ENCODE measurements at places on chromosomes 4 and X.
A peak's percentile ranks its signal among the peaks of the same experiment; 100 is the strongest.

GRCh38 chrX:11764602-11765067 lies 6.6 kb downstream of the MSL3 start:
- no peak for DNase-seq

DNA sequence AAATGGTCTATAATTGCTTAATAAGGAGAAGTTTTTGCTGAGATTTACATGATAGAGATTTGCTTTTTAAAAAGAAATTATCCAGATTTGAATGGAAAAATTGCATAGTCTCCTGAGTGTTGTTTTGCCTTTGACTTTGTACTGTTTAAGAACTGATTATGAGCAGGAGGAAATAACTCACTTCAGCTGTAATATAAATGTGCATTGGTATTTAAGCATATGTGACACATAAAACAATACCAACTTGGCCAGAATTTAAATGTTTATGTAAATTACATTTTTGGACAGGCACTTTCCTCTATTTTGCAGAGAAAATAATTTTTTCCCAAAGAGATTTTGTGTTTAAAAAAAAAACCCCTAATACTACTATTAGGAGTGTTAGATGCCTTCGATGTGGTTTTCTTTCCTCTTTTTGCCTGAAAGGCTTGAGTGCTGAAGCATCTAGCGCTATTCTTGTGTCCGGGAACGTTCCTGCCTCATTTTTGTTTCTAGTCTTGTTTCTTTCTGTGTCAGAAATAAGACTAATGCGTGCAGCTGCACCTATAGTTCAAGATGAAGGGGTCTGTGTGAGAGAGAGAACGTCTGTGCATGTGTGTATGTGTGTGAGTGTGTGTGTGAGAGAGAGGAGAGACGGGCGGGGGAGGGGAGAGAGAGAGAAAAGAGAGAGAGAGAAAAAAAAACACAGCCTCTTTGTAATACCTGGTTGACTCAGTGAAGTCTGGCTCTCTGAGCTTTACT lies 60.8 kb downstream of the TBL1X start:
- no peak for DNase-seq

DNA sequence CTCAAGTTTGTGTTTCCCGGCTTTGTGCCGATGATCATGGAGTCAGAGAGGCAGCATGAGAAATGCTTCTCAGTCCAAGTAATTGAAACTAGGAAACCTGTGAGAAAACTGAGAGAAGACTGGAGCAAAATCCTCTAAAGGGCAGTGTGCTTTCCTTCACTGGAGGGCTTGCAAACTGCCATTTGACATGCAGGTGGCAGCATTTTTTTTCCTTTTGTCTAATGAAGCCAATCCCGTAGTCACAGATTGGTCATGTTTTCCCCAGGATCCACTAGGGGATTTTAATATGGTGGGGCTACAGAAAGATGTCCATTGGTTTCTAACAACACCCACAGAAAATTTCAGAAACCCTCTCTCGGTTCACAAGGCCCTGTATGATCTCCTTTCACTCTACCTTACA lies 117.4 kb upstream of the NUDT10 start:
- DNase-seq: no peak

DNA sequence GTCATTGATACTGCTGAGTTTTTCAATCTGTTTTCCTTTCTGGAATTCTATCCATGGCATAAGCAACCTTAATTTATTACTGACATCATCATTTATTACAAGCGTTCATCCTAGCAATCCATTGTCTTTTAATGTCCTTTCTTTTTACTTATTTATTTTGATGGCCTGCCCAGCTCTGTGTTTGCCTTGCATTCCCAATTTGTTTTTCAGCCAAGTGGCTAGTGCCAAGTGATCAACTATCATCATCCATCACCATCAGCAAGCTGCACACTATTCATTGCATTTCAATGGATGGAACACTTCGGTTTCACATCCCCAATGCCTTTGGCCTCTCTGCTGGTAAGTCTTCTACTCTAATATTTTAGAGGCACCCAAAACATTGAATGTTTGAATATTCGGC lies 831.7 kb upstream of the EPHA5 start:
- no peak for DNase-seq

DNA sequence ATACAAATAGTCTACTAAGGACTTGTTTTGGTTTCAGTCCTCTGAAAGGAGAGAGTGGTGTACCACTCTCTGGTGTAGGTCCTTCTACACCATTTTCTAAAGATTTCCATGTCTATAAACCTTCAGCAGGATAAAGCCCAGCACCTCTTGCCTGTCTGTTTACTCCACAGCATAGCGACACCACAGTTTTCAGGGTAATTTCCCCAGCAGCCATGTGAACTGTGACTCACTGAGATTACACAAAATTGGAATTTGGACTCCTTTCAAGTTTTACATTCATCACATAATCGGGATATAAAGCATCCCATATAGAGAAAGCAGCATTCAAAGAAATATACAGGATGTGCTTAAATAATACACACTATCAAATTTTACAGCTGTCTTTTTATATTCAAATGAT lies 229.6 kb downstream of the PRDM5 start:
- no peak for DNase-seq

DNA sequence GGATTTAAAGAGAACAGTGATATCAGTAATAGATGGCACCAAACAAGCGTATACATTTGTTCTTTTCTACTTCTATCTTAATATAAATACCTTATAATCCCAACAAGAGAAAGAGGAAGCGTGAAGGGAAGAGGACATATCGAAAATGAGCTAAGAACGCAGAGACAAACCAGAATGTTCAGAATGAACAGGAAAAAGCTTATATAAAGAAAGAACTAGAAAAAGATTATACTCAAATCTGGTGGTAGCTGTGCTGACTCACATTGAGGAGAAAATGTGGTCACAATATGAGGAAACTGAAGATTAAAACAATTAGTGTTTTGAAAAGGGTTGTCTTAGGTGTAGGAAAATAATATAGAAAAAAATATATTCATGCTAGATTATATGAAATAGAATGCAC lies 2.0 kb upstream of the GPR34 start:
- no peak for DNase-seq

DNA sequence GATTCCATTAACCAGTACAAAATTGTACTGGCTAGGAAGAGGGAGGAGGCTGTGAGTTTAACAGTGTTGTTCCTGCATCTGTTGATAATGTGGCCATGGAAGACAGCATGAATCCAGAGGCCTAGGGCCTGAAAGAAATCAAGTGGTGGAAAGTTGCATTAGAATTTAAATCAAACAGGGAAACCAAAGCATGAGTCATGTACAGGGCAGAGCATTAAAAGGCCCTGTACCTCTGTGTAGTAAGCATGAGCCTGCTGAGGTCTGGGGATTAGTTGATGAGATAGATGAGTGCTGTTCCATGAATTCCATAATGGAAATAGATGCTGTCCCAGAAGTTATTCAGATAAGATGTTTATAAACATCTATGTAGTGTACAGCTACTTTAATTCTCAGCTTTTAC lies 58.3 kb downstream of the MID1IP1 start:
- DNase-seq: no peak

DNA sequence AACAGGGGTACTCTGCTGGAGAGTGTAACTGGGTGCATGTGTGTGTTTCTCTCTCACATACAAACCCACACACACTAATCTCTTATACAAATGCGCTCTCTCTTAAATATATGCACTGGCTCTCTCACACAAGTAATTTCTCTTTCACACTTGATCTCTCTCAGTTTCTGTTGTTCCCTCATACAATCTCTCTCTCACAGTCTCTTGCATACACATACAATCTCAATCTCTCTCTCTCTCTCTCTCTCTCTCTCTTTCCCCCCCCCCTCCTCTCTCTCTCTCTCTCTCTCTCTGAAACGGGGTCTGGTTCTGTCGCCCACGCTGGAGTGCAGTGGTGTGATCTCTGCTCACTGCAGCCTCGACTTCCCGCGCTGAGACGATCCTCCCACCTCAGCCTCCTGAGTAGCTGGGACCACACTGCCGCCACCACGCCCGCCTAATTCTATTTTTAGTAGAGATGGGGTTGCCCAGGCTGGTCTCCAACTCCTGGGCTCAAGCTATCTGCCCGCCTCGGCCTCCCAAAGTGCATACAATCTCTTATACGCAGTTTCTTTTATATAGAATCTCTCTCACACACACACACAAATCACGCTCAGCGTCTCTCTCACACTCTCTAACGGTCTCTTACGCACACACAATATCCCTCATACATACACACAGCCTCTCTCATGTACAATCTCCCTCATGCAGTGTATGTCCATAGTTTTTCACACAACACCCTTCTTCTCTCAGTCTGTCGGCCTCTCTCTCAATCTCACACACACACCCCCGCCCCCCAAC lies 518 bp upstream of the FAM241A start:
- DNase-seq: no peak

- no peak for DNase-seq
Observed at GRCh38 chr4:185721190-185722028, 90.6 kb downstream of the SORBS2 start.

GRCh38 chr4:78971776-78972175 lies 32.5 kb upstream of the PAQR3 start:
- no peak for DNase-seq

DNA sequence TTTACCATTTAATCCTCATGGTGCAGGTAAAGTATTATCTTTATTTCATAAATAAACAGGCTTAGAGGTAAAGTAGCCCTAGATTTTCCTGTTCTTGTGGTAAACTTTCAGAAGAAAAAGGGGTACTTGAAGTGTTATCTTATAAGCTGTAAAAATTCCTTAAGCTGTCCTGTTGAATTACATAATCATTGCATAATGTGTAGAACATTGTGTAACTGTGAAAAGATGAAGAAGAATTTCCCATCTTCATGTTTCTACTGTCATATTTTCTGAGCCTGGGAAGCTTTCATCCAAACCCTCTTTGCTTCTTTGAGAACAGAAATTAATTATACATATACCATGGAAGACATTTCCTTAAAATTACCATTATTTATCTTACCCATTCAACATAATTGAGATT lies 90.5 kb downstream of the ELOVL6 start:
- DNase-seq: no peak

- no peak for DNase-seq
Observed at GRCh38 chr4:42104521-42104920, 47.9 kb downstream of the BEND4 start.

DNA sequence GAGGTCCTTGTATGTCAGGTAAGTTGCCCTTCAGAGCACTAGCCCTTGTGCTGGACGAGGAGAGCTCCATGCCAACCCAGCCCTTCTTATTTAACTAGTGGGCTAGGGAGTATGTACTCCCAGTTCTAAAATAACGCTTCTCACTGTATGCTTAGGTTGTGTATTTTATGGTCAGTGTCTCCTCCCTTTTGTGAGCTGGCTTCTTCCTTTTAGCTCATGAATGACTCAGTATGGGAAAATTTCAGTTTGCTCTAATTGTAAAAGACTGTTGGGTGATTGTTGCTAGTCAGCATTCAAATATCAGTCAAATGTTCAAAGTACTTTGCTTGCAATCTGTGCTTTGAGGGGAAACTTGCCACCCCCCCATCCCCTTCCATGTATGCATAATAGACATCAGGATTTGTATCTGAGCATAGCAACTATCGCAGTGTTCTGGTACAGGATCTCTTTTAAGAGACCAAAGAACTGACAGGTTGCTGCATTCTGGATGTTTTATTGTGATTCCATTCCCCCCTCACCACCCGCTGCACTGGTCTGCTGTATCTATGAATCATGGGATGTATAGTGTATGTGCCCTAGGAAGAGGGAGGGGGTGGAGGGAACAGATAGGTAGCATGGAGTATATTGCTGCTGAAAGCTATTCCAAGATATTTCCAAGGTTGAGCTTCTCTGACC lies 34.7 kb downstream of the DLG3 start:
- no peak for DNase-seq

DNA sequence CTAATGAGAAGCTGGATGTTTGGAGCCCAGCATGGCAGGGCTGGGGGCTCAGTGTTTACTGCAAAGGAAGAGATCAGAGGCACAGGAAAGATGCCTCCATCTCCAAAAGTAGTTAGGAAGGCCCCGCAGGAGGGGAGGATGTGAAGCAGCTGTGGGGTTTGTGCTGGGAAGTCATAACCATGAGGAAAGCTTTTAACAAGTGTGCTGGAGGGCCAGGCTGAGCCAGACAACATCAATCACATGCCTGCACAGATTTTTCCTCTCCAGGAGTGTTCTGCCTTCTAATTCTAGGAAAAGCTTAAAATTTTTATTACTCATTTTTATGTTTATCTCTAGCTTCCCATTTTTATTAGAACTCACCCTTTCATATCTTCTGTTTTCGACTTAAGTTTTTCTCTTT lies 65.4 kb downstream of the GPR82 start:
- DNase-seq: no peak

- DNase-seq: peak; percentile 67
Observed at GRCh38 chrX:19372170-19372546, 28.4 kb downstream of the PDHA1 start.

GRCh38 chr4:6474705-6475457 lies 2.5 kb upstream of the PPP2R2C start:
- DNase-seq: no peak

DNA sequence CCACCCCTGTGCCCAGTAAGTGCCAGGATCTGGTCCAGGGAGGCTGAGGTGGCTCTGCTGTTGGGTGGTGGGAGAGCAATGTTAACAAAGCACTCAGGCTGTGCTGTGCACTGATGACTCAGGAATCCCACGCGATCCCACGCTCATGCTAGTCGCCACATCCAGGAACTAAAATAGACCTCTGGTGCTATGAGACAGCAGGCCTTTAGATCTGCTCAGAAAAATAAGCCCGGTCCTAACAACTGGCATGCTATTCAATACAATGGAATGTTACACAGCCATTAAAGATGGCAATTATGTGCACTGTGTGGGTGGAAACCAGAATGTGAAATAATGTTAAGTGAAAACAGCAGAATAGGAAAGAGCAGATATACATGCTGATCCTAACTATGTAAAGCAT lies 26.0 kb downstream of the ARL13A start:
- DNase-seq: no peak
